ENCODE measurements at places on chromosomes 3 and 15.

DNA sequence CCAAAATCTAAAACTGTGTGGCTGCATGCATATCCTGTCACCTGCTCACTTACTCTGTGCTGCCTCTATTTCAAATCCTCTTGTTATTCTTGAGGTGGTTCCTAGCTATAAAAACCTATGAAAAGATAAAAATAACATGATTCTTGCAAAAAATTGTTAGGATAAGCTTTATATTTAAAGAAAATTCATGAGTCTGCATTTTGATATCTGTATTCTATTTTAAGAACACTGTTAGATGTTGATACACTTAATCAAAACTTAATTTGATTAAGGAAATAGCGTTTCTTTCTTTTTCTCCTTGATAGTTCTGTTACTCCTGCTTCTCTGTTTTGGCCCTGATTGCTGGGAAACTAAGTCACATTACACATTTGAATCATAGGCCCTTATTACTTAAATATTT, 22.5 kb downstream of the STT3B start:
- DNase-seq, result no peak

GRCh38 chr3:97673357-97673997, 91.1 kb upstream of the ARL6 start:
- DNase-seq, result no peak

DNA sequence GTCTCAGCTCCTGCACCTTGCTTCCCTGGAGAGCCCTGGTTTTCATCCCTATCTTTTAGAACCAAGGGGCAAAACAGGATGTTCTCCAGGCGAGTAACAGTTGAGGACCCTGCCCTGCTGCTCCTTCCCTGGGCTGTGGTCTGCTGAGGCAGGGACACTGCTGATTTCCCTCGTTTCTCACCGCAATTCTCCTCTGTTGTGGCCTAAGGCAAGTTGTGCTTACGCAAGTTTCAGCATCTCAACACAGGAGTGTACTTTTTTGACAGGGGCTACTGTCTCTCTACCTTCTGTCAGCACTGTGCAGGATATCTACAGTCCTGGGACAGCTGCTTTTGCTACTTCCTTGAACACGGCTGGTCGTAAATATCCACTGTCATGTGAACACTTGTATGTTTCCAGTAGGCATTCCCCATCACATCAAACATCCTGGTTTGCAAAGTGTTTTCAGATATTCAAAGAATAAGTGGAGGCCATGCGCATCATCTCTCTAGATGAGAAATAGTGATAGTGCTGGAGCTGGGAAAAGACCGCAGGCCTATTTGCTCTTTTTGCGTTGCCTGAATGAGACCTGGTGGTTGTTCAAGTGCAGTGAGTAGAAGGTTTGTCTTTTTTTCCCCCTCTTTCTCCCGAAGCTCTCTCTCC, 110.1 kb upstream of the PLXNA1 start:
- DNase-seq, result no peak

DNA sequence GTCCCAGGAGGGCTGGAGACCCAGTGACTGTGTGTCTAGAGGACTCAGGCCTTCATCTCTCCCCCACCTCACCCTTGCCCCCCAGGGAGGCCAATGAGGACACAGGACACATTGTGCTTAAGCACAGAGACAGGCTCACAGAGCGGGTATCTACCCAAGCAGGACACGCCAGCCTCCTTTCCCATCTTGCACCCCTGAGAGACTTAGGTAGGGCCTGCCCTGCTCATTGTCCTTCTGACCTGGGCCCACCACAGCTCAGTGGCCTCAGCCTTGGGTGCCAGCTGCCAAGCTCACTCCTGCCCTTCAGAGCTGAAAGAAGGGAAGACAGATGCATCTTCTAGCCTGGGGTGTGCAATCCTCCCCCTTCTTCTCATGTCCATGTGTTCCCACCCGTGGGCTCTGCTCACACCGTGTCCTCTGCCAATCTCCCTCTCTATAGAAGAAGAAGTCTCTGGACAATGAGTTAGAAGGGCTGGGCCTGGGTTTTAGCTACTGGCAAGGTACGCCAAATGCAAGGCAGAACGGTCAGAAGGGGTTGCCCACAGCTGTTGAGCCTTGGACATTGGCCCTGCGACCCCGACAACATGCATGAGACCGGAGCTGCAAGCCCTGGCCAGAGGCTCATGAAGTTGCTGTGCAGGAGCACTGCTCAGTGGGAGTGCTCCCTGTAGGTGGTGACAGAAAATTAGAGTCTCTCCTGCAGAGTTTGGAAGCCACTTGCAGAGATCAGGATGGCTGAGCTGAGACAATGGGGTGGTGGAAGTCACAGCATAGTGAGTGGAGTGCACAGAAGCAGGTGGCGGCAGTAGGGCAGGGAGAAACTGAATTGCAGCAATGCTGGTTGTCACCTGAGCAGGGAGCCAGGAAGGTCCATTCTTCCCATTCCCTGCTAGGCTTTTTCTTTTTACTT, 32.8 kb downstream of the ACSBG1 start:
- DNase-seq, result no peak
